ENCODE measurements at places on chromosomes 7 and 10. TPM values are rescaled to one million over a fixed set of nuclear protein-coding genes. Genes with fewer than 3 reads are reported as not detected.

Gene PDSS1
- total RNA-seq: 1.2 TPM

Gene NCF1
- total RNA-seq: 1.8 TPM

Gene EPDR1
- total RNA-seq: 149 TPM

Gene VPS37D
- 7.0 TPM for total RNA-seq

Gene OR13A1
- total RNA-seq: not detected

Gene CDH23
- total RNA-seq: 10.0 TPM

Gene SORBS1
- 22.7 TPM for total RNA-seq

Gene TPK1
- 10.3 TPM for total RNA-seq

Gene CLRN3
- total RNA-seq: not detected

Gene LSM8
- total RNA-seq: 5.3 TPM

Gene OR2A12
- total RNA-seq: not detected

GRCh38 chr10:72319416-72320254, 35.1 kb downstream of the DNAJB12 start:
- peaks cover 61% of the 10 kb centered on the region for H3K4me1 ChIP-seq
- no peaks in the 10 kb centered on the region for H3K27me3 ChIP-seq
- H3K36me3 ChIP-seq: no peaks in the 10 kb centered on the region
- peak; percentile 96 for DNase-seq
- H3K27ac ChIP-seq: peak overlapping the region; percentile 96

GRCh38 chr7:149733924-149734790, 39.2 kb downstream of the ZNF467 start:
- no peak overlapping the region for H3K4me3 ChIP-seq
- no peak for DNase-seq
- H3K27ac ChIP-seq: no peak overlapping the region
- peaks cover 28% of the 10 kb centered on the region for H3K36me3 ChIP-seq

GRCh38 chr7:99293167-99293566, 20.5 kb downstream of the MYH16 start:
- no peak overlapping the region for H3K4me3 ChIP-seq
- no peaks in the 10 kb centered on the region for H3K27me3 ChIP-seq
- no peaks in the 10 kb centered on the region for H3K36me3 ChIP-seq
- H3K27ac ChIP-seq: no peak overlapping the region

GRCh38 chr10:62651341-62651740, 153.2 kb upstream of the ADO start:
- H3K27ac ChIP-seq: no peak overlapping the region
- H3K4me1 ChIP-seq: no peaks in the 10 kb centered on the region
- H3K4me3 ChIP-seq: no peak overlapping the region
- H3K27me3 ChIP-seq: no peaks in the 10 kb centered on the region

GRCh38 chr10:113977174-113977573, 66.5 kb upstream of the ADRB1 start:
- no peaks in the 10 kb centered on the region for H3K4me1 ChIP-seq
- H3K27ac ChIP-seq: no peak overlapping the region
- no peaks in the 10 kb centered on the region for H3K27me3 ChIP-seq
- H3K4me3 ChIP-seq: no peak overlapping the region
- no peak for DNase-seq
- no peaks in the 10 kb centered on the region for H3K36me3 ChIP-seq

GRCh38 chr10:124500757-124501156, 39.1 kb downstream of the LHPP start:
- no peaks in the 10 kb centered on the region for H3K36me3 ChIP-seq
- no peaks in the 10 kb centered on the region for H3K27me3 ChIP-seq
- H3K4me3 ChIP-seq: no peak overlapping the region
- no peak overlapping the region for H3K27ac ChIP-seq
- DNase-seq: no peak

DNA sequence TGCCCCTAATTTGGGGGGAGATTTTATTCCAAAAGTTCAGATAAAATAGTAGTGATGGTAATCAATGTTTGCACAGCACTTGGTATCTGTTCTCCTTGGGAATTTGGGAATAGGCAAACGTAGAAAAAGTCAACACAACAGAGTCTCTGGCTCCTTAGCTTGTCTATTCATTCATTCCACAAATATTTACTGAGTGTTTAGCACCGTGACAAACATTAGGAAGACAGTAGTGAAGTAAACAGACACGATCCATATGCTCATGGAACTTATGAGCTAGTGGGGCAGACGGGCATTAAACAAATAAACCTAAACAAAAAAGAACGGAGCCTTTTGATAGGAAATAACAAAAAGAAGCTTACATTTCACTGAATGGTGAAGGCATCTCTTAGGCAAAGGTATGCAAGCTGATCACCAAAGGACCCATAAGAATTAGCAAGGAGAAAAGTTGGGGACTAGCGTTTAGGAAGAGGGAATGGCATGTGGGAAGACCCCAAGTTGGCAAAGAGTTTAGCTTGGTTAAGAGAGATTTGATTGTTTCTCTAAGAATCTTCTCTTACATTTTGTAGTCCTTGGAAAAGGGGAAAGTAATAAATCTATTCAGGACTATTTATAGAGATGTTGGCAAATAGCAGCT, 243.9 kb upstream of the NPY start:
- DNase-seq: no peak
- H3K27ac ChIP-seq: no peak overlapping the region
- H3K4me1 ChIP-seq: no peaks in the 10 kb centered on the region
- no peaks in the 10 kb centered on the region for H3K36me3 ChIP-seq
- H3K27me3 ChIP-seq: no peaks in the 10 kb centered on the region
- H3K4me3 ChIP-seq: no peak overlapping the region

DNA sequence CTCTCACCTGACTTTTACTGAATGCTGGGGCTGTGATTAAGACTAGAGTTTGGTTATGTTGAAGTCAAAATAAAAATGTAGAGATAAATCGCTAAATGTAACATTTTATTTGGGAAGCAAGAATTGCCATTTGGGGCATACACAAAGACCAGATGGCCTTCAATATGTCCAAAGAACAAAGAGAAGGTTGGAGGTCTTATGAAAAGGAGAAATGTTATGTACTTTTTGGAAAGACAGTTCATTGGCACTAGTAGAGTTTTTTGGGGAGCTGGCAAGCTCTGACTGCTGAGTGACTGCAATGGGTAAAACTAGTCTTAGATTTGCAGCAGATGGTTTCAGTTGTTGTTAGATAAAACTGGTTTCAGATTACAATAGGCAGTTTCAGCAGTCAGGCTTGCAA, 35.6 kb upstream of the GALNT17 start:
- DNase-seq: no peak
- no peak overlapping the region for H3K4me3 ChIP-seq
- no peak overlapping the region for H3K27ac ChIP-seq
- H3K4me1 ChIP-seq: no peaks in the 10 kb centered on the region
- H3K36me3 ChIP-seq: no peaks in the 10 kb centered on the region

GRCh38 chr7:22025983-22026382, 80.3 kb upstream of the CDCA7L start:
- H3K4me1 ChIP-seq: no peaks in the 10 kb centered on the region
- no peak overlapping the region for H3K4me3 ChIP-seq
- H3K27me3 ChIP-seq: no peaks in the 10 kb centered on the region
- H3K27ac ChIP-seq: no peak overlapping the region
- no peak for DNase-seq
- H3K36me3 ChIP-seq: no peaks in the 10 kb centered on the region

DNA sequence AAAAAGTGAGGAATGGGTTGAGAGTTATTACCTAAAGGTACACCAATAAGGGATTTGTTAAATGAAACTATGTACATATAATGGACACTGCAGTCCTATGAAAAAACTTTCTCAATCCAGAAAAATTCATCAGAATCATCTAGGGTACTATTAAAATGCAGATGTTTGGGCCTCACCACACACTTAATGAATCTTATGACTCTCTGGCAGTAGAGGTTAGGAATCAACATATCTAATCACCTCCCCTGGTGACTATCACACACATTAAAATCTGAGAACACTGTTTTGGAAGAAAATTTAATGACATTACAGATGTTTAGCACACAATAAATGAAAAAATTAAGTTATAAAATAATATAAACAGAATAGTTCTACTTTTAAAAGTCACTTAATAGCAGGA, 32.1 kb downstream of the BAZ1B start:
- H3K36me3 ChIP-seq: peaks cover 4% of the 10 kb centered on the region
- H3K4me1 ChIP-seq: peaks cover 3% of the 10 kb centered on the region
- no peaks in the 10 kb centered on the region for H3K27me3 ChIP-seq
- no peak for DNase-seq

- H3K36me3 ChIP-seq: no peaks in the 10 kb centered on the region
- DNase-seq: no peak
- no peaks in the 10 kb centered on the region for H3K4me1 ChIP-seq
- H3K4me3 ChIP-seq: no peak overlapping the region
These were observed 23.8 kb downstream of the CROT start for GRCh38 chr7:87369216-87369615.

GRCh38 chr10:59387951-59388670, 25.8 kb upstream of the FAM13C start:
- H3K4me3 ChIP-seq: no peak overlapping the region
- H3K4me1 ChIP-seq: peaks cover 20% of the 10 kb centered on the region
- H3K27me3 ChIP-seq: no peaks in the 10 kb centered on the region

- no peak overlapping the region for H3K4me3 ChIP-seq
- no peaks in the 10 kb centered on the region for H3K27me3 ChIP-seq
- no peaks in the 10 kb centered on the region for H3K36me3 ChIP-seq
- peaks cover 18% of the 10 kb centered on the region for H3K4me1 ChIP-seq
- no peak overlapping the region for H3K27ac ChIP-seq
These were observed 4.0 kb downstream of the FZD8 start for GRCh38 chr10:35638101-35638500.

DNA sequence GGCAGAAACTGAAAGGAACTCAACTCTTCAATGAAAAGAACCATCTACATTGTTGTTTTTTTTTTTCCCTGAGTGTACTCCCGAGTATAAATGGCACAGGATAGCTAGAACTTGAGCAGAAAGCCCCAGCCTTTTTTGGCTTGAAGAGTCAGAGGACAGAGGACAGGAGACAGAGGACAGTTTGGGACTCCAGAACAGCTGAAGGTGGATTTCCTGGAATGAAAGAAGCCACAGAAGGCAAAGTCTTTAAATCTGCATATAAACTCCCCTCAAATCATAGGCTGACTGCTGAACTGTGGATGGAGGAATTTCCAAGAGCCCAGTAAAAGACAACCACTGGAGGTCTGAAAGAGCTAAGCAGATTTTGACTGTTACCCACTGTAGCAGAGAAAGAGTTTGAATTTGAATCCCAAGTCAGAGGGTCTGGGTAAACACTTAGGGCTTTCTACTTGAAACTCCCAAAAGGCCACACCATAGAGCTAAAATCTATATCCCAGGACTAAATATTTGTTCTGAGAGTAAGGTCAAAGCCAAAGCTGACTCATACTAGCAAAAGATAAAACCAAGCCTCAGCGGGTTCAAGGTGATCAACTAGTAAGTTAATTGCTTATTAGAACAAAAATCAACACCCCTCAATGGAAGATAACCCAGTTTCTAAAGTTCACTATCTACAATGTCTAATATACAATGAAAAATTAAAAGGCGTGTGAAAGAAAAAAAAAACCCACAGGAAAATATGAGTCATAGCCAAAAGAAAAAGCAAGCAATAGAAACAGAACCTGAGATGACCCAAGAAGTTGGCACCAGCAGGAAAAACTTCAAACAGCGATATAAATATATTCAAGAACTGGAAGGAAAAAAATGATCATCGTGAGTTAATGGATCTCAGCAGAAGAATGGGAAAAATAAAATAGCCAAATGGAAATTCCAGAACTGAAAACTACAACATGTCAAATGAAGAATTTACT, 1.8 kb upstream of the OPN1SW start:
- H3K36me3 ChIP-seq: peaks cover 8% of the 10 kb centered on the region
- H3K4me3 ChIP-seq: no peak overlapping the region
- no peaks in the 10 kb centered on the region for H3K27me3 ChIP-seq
- no peak overlapping the region for H3K27ac ChIP-seq
- H3K4me1 ChIP-seq: no peaks in the 10 kb centered on the region
- no peak for DNase-seq

DNA sequence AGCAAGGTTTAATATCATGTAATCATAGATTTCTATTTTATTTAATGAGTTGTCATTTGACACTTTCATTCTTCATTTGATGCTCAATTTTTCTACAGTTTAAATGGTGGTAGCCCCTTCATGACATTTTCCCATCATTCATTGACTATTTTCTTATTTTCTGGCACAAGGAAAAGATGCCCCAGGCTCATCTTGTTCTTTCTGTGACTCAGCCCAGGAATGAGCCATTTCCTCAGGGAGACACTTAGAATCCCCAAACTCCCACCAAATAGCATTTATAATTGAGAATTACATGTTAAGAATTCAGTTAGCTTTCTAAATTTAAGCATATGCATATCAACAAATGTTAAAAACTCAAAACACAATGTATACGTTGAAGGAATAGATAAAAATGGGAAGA, 222.3 kb downstream of the KIF20B start:
- H3K4me1 ChIP-seq: no peaks in the 10 kb centered on the region
- DNase-seq: no peak
- H3K27me3 ChIP-seq: no peaks in the 10 kb centered on the region
- H3K4me3 ChIP-seq: no peak overlapping the region
- no peaks in the 10 kb centered on the region for H3K36me3 ChIP-seq

GRCh38 chr7:67493366-67493765, 496.7 kb downstream of the TYW1 start:
- DNase-seq: no peak
- H3K27me3 ChIP-seq: no peaks in the 10 kb centered on the region
- no peak overlapping the region for H3K27ac ChIP-seq
- H3K4me3 ChIP-seq: no peak overlapping the region
- no peaks in the 10 kb centered on the region for H3K36me3 ChIP-seq

- H3K36me3 ChIP-seq: no peaks in the 10 kb centered on the region
- no peak overlapping the region for H3K27ac ChIP-seq
- H3K4me3 ChIP-seq: no peak overlapping the region
- no peak for DNase-seq
- H3K4me1 ChIP-seq: peaks cover 6% of the 10 kb centered on the region
These were observed 205.5 kb downstream of the JCAD start for GRCh38 chr10:29853913-29854312.

- H3K4me3 ChIP-seq: no peak overlapping the region
- H3K4me1 ChIP-seq: no peaks in the 10 kb centered on the region
- DNase-seq: no peak
- H3K36me3 ChIP-seq: no peaks in the 10 kb centered on the region
- no peaks in the 10 kb centered on the region for H3K27me3 ChIP-seq
These were observed 14.2 kb downstream of the SLC29A3 start for GRCh38 chr10:71333129-71333887.

DNA sequence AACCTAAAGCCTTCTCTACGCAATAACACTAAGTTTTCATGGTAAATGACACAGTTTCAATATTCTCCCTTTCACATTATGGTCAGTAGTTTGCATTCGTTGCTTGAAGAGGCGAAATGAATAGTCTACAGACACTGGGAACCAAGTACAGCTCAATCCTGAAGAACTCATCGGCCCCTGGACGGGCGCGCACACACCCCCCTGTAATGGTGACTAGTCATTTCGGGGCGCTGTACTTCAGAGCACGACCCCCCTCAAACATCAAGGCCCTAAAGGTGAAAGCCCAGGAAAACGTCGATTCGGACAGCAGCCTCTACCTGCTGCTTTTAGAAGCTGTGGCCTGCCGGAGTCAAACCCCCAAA, 1.0 kb downstream of the NT5C2 start:
- H3K4me3 ChIP-seq: peak overlapping the region; percentile 84
- peak overlapping the region; percentile 91 for H3K27ac ChIP-seq
- no peak for DNase-seq

DNA sequence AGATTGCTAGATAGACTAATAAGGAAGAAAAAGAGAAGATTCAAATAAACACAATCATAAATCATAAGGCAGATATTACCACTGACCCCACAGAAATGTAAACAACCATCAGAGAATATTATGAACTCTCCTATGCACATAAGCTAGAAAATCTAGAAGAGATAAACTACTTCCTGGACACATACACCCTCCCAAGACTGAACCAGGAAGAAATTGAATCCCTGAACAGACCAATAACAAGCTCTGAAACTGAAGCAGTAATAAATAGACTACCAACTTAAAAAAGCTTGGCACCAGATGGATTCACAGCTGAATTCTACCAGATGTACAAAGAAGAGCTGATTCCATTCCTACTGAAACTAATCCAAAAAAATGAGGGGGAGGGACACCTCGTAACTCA, 24.5 kb upstream of the STARD3NL start:
- no peaks in the 10 kb centered on the region for H3K36me3 ChIP-seq
- H3K27ac ChIP-seq: no peak overlapping the region
- no peaks in the 10 kb centered on the region for H3K4me1 ChIP-seq
- H3K4me3 ChIP-seq: no peak overlapping the region
